CD4-positive, CD25-positive, alpha-beta regulatory T cell (primary cell): ENCODE measurements at places on chromosomes 5 and 9. TPM values are rescaled to one million over a fixed set of nuclear protein-coding genes. Genes with fewer than 3 reads are reported as not detected.

Gene APBA1
- polyA plus RNA-seq, result not detected

Gene PRRX2
- polyA plus RNA-seq, result not detected

Gene CARD6
- 5.8 TPM for polyA plus RNA-seq

Gene FOXD4
- not detected for polyA plus RNA-seq

Gene FOXD4L6
- polyA plus RNA-seq, result not detected

Gene LHX6
- polyA plus RNA-seq, result not detected

Gene OGN
- polyA plus RNA-seq, result 0.50 TPM

Gene C9orf50
- polyA plus RNA-seq, result not detected

Gene DIPK1B
- not detected for polyA plus RNA-seq

Gene SPACA9
- 0.74 TPM for polyA plus RNA-seq

Gene NFIB
- not detected for polyA plus RNA-seq

Gene UIMC1
- 23.3 TPM for polyA plus RNA-seq

Gene CD274
- 1.5 TPM for polyA plus RNA-seq

Gene CDC14B
- polyA plus RNA-seq, result 11.3 TPM

Gene SVEP1
- polyA plus RNA-seq, result not detected

Gene SEMA4D
- 108 TPM for polyA plus RNA-seq

Gene TMEM252
- not detected for polyA plus RNA-seq

Gene NDUFB6
- polyA plus RNA-seq, result 71.4 TPM

Gene CDK9
- 43.3 TPM for polyA plus RNA-seq

Gene GPSM1
- polyA plus RNA-seq, result 1.1 TPM

Gene RABEPK
- 39.5 TPM for polyA plus RNA-seq

Gene FOXD4L3
- 0.33 TPM for polyA plus RNA-seq

Gene ADAMTS12
- not detected for polyA plus RNA-seq

Gene PKD2L2
- polyA plus RNA-seq, result 0.51 TPM

Gene TMEM215
- polyA plus RNA-seq, result not detected

Gene PRELID2
- polyA plus RNA-seq, result 0.72 TPM

Gene TRIP13
- 1.7 TPM for polyA plus RNA-seq

Gene RBM22
- polyA plus RNA-seq, result 86.2 TPM

Gene CCDC187
- polyA plus RNA-seq, result not detected

Gene SLC2A6
- 0.63 TPM for polyA plus RNA-seq

Gene ACOT12
- polyA plus RNA-seq, result not detected

Gene FUT7
- polyA plus RNA-seq, result 48.3 TPM

Gene CATSPER3
- polyA plus RNA-seq, result 0.37 TPM

Gene LAMC3
- 1.2 TPM for polyA plus RNA-seq

Gene EQTN
- polyA plus RNA-seq, result not detected

Gene ARID3C
- not detected for polyA plus RNA-seq

Gene CYSRT1
- polyA plus RNA-seq, result not detected

Gene IGIP
- polyA plus RNA-seq, result 0.33 TPM

Gene LHX3
- not detected for polyA plus RNA-seq

Gene BSPRY
- 0.39 TPM for polyA plus RNA-seq

Gene CDH9
- not detected for polyA plus RNA-seq

Gene C9orf153
- polyA plus RNA-seq, result not detected

Gene HTR4
- polyA plus RNA-seq, result not detected

Gene GNG10
- 35.4 TPM for polyA plus RNA-seq

Gene IL4
- polyA plus RNA-seq, result not detected

Gene ADAMTS16
- not detected for polyA plus RNA-seq

Gene WNT8A
- polyA plus RNA-seq, result not detected
